Activated T-helper 17 cell treated with anti-CD3 and anti-CD28 coated beads, Interleukin-2, amount 50 U/mL, for 72 hours (primary cell): ENCODE measurements at places on chromosomes 16 and 17.

- no peak for ATAC-seq
Observed at GRCh38 chr16:11272921-11273720, at the start of gene PRM3. Gene PRM3 (minus strand): TSS chr16:11273629. CDS start chr16:11273595, 34 bp downstream.

- peak; percentile 73 for ATAC-seq
Observed at GRCh38 chr17:2792366-2793169, 3.7 kb upstream of the RAP1GAP2 start.

- no peak for ATAC-seq
Observed at GRCh38 chr17:46118964-46119363, 74.3 kb downstream of the KANSL1 start.

- no peak for ATAC-seq
Observed at GRCh38 chr17:82103553-82104451, 5.8 kb upstream of the FASN start.

DNA sequence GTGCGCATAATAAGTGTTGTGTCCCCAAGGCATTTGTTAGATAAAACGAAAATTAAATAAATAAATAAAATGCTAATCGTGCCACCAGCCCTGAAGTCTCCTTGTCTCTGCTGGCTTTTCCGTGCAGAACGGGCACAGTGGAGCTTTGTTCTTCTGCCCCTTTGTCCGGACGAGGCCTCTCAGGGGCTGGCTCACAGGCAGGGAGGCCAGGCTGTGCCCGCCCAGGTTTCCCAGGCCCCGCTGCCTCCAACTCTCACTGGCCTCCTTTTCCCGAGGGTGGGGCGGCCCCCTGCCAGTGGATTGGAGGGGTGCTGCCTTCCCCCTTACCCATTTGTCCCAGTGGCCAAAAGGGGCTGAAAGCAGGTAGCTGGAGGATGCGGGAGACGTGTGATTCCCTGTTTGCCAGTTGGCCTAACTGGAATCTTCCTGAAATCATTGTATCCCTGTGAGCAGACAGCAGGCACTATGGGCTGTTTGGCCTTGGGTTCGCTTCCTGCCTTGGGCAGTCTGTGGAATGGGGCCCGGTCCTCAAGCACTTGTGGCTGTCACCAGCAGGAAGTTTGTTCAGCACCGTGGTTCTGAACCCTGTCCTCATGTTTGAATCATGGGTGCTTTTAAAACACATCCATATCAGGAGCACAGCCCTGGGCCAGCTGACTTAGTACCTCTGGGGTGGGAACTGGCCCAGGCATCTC is 64.4 kb downstream of the KSR1 start:
- ATAC-seq = no peak

- no peak for ATAC-seq
Observed at GRCh38 chr17:9219631-9220397, 198.5 kb downstream of the NTN1 start.

DNA sequence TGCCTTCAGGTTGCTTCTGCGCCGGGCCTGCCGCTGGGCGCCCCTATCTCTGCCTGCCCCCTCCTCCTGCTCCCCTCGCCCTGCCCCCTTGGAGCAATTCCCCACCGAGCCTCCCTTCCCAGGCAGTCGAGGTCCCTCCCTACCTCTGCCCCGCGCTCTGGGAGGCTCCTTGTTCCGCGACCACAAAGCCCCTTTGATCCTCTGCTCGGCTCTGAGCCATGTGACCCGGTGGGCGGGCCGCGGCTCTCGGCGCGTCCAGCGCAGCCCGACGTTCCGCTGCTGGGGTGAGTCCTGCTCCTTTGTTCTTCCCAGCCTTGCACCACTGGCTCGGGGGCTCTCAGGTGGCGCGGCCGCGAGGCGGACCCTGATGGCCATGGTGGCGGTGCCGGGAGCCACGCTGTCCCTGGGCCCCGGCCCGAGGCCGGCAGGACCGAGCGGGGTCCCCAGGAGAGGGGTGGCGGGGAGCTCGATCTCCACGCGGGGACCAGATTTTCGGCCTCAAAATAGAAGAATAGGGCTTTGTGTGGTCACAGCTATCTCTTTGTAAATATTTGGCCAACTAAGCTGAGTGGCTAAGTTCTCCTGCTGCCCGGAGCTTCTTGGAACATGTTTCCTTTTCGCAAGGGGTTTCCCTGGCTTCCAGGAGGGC is 310.6 kb downstream of the SEC14L1 start:
- peak; percentile 63 for ATAC-seq

- ATAC-seq = no peak
Observed at GRCh38 chr17:40533896-40534295, 31.4 kb downstream of the CCR7 start.

- ATAC-seq = no peak
Observed at GRCh38 chr17:1591474-1592090, 29.0 kb upstream of the PITPNA start.

- peak; percentile 70 for ATAC-seq
Observed at GRCh38 chr17:63954402-63955063, 18.2 kb downstream of the SCN4A start.

- ATAC-seq = no peak
Observed at GRCh38 chr17:70144260-70144846, 25.0 kb upstream of the KCNJ2 start.
